BJ (cell line): ENCODE measurements at places on chromosomes 3 and 15. TPM values are rescaled to one million over a fixed set of nuclear protein-coding genes. Genes with fewer than 3 reads are reported as not detected.

C2CD4A gene
- not detected in 2 replicates for polyA plus RNA-seq

CCDC80 gene
- 199 and 291 TPM in 2 replicates for polyA plus RNA-seq

PRR23B gene
- polyA plus RNA-seq, result not detected in 2 replicates

IMPG2 gene
- 0.10 and 0.15 TPM in 2 replicates for polyA plus RNA-seq

ZNF660 gene
- polyA plus RNA-seq, result 0.27 and 0.72 TPM in 2 replicates

AMT gene
- 6.3 and 9.1 TPM in 2 replicates for polyA plus RNA-seq

B2M gene
- 2,480 and 4,424 TPM in 2 replicates for polyA plus RNA-seq

CACNA1D gene
- polyA plus RNA-seq, result 0.15 and 0.18 TPM in 2 replicates

- no peak for DNase-seq
These were observed 118.7 kb downstream of the NUP210 start for GRCh38 chr3:13301286-13301987.

DNA sequence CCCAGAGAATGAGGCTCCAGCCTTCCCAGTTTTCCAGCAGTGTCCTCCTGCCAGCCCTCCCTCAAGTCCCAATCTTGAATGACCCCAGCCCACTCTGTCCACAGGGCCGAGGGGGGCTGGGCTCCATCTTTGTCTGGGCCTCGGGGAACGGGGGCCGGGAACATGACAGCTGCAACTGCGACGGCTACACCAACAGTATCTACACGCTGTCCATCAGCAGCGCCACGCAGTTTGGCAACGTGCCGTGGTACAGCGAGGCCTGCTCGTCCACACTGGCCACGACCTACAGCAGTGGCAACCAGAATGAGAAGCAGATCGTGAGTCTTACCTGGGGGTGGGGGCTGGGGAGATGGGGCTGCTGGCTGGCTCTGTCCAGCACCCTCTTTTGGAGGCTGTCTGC, 5.6 kb upstream of the FES start:
- DNase-seq, result no peak

GRCh38 chr15:38565287-38565670, 665 bp upstream of the RASGRP1 start:
- no peak for DNase-seq

DNA sequence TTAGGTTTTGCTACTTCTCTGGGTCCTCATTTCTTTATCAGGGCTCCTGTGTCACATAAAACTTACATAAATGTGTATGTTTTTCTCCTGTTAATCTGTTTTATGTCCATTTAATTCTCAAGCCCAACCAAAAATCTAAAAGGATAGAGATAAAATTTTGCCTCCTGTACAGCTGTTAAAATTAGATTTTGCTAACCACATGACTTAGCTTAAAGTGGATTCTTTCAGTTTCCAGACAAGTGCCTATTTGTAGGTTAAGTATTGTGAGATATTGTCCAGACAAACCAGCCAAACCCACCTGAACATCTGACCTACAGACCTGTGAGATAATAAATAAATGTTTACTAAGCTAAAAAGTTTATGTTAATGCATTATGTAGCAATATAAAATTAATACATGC, 465.5 kb downstream of the SI start:
- DNase-seq, result no peak

- DNase-seq, result no peak
These were observed 265.2 kb upstream of the GOLGA6L4 start for GRCh38 chr15:83970295-83970890.

GRCh38 chr3:34405159-34405558, 606.7 kb downstream of the PDCD6IP start:
- DNase-seq, result no peak

DNA sequence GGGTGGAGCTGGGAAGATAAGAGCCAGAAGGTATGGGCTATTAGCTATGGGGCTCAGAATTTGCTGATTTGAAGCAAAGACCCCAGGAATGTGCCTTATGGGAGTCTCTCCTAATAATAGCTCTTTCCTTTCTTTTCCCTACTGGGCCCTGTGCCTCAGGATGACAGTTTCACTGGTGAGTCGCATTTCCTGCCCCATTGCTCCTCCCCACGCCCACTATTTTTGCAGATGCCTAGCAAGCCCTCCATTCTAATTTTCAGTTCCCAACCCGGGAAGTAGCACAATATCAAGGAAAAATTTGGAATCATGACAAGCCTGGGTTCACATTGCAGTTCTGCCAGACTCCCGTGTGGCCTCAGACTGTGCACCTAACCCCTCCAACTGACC, 583 bp downstream of the IL17RE start:
- no peak for DNase-seq

DNA sequence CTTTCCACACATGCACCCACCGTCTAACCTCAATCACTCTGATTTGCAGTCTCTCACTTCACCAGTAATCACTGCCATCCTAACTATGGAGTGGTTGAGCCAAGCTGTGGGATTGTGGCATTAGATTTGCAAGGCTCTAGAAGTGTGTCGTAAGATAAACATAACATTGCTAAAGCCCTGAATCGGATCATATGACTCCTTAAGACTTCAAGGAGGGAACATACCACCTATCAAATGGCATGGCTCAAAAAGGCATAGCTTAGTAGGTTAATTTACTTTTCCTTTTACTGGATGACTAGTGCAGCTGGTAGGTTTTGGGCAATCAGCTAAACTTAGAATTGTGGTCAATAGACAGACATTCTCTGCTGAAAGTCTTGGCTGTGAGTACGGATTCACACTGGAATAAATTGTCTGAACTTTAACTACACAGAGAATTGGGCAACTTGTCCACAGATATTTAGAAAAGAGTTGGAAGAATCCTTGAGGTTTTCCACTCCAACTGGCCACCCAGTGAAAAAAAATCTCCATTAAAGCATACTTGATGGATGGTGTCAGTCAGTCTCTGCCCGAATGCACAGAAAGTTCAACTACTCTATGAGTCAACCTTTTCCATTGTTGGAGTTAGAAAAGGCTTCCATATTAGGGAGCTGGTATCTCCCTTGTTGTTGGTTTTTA, 476.7 kb upstream of the CBLB start:
- peak; percentile 97 for DNase-seq

DNA sequence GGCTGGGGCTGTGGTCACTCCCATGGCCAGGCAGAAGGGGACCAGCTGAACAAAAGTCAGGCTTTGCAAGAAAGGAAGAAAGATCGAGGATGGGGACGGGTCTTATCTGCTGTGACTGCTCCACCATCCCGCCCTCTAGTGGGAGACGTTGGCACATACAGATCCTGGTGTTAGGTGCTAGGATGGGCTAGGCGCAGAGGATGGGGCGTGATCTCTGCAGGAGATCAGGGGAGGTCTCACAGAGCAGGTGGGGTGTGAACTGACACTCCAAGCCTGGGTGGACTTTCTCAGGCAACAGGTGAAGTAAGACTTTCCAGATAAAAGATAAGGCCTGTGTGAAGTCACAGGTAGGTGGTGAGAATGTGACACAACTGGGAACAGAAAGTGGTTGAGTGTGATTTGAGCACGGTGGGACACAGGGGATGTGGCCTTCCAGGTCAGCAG, 141.9 kb upstream of the SMAD3 start:
- DNase-seq, result no peak

DNA sequence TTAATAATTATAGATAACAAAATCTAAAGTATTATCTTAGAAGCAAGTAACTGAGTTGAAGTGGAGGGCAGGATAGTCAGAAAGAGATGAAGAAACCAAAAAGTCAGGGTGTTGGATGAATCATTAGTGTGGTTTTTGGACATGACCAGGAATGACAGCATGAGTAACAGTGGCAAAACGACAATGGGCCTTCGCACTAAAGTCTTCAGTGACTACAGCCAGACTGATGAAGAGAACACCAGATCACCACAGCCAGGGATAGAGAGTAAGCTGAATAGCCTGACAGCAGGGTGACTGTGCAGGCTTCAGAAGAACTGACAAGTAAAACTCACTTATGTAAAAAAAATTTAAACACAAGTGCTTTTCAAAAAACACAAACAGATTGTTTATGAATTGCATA, 96.0 kb upstream of the MELTF start:
- no peak for DNase-seq

GRCh38 chr3:158160958-158161357, 51.1 kb downstream of the RSRC1 start:
- peak; percentile 78 for DNase-seq

DNA sequence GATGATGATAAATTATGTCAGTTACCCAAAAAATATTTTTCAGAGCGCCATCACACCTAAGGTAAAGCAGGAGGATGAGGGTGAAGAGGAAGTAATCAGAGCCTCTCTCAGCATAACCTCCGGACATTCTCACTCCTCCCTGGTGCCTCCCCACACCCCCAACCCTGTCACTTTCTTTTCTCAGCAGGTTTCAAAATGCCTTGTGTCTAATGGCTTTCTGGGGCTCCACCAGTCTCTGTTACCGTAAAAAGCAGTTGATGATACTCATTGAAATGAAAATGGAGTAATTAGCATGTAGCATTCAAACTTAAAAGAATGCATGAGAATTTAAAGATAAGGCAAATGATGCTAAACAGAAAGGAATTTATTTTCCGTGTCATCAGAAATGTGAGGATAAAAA, 180.0 kb downstream of the ERC2 start:
- no peak for DNase-seq

DNA sequence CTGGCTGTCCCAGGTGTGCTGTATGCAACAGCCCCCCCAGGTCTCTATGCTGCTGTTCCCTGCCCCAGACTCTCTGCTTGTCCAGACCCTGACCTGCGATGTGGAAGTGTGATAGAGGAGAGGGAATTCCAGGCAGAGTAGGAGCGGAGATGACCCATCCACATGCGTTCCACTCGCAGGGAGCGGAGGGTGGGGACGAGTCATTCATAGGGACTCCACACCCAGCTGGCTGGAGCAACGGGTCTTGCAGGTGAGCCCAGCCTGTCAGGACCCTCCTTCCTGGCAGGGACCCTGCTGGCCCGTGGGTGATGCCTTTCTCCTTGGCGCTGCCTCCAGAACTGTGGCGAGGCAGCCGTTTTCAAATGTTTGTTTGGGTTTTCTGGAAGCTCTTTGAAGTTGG, 58.8 kb downstream of the CEMIP start:
- DNase-seq, result no peak

DNA sequence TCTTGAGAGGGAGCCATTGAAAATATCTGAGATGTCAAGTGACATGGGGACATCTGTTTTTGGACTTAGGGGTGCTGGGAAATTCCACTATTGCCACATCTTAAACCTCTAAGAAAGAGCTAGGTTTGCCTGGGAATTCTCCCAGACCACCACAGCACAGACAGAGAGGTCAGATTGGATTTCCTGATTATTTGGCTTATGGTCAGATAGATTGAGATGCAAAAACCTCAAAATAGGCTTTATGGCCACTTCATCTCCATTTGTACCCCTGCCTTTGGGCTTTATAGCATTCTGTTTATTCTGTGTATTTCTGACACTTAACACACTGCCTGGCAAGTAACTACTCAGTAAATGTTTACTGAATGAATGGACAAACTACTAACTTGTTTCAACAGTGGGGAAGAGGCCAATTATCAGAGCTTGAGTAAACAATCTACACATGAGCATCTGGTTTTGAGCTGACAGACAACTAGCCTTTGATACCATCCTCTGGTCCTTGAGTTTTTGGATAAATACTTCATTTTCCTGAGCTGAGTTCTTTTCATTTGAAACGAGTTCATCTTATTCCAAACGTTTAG, 81.8 kb downstream of the TP63 start:
- no peak for DNase-seq

DNA sequence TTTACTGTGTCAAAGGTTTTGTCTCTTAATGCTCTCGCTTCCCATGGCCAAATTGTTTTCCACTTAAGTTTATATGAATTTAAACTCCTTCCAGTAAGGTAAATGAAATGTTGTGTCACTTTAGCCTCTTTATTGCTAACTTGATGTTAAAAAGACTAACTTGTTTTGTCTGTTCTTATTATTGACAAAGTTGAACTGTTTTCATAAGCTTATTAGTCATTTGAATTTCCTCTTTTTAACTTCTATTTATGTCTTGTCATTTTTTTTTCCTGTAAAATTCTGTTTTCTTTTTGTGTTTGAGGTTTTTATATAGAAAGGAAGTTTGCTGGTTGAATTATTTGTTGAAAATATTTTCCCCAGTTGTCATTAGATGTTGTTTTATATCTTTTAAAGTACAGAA, 25.8 kb downstream of the FAM98B start:
- no peak for DNase-seq

- DNase-seq, result no peak
These were observed 110.8 kb downstream of the TIGIT start for GRCh38 chr3:114404590-114404989.

DNA sequence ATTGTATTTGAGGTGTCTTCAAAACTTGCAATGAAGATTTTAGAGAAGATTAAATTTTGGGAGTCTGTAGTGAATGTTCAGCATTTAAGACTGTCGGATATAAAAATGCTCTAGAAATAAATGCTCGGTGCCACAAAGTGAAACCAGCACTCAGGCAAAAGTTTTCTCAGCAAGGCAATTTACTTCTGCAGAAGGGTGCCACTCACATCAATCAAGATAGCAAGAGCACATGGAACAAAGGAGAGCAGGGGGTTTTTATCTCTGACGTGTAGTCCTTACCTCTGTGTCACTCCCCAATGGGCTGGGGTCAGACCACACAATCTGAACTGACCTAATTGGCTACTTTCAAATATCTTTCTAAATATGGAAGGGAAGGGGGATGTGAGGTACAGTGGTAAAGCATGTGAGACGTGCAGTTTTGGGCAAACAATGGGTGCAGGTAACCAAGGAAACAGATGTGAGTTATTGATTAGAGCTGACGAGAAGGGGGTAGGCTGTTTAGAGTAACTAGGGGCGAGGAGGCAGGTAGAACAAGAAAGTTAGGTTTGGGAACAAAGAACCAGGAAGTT, 23.4 kb upstream of the FXR1 start:
- no peak for DNase-seq
